ENCODE measurements at places on chromosomes 4 and X.

DNA sequence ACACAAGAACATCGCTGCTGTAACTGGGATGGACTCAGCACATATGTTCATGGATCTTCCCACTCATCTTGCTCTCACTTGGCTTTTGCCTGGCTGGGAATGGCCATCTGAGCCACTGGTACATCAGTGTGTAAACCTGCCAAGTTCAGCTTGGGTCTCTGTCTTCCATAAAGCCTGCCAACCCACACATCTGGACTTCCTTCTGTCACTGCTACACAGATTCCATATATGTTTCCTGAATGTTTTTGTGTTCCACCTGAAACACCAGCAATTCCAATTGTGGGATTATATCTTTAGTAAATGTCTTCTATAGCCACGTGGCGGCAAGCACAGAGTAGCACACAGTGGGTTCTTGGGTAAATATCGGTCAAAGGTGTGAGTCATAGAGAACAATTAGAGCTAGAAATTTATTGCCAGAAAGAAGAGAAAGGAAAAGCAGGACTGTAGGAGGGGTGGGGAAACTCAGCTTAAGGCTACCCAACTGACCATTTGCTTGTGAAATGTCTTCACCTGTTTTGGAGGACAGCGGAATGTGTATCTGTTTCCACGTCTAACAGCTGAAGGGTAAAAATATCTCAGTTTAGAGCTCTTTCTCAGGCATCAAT lies 125.9 kb downstream of the MFAP3L start:
- DNase-seq: no peak

DNA sequence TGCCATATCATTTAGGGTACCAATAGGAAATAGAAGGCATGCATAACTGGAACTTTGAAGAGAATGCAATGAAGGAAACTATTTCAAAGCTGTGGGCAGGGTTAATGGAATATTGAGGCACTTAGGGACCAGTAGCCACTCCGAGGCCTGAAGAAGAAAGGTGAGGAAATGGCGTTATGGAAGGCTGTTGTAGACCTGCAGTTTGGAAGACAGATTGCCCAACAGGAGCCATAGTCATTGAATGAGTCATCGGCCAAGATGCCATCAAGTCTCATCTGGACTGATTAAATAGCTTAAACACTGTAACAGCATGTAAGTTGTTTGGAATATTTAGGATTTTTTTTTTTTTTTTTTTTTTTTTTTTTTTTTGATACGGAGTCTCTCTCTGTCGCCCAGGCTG lies 11.6 kb downstream of the CXCL13 start:
- DNase-seq: no peak

DNA sequence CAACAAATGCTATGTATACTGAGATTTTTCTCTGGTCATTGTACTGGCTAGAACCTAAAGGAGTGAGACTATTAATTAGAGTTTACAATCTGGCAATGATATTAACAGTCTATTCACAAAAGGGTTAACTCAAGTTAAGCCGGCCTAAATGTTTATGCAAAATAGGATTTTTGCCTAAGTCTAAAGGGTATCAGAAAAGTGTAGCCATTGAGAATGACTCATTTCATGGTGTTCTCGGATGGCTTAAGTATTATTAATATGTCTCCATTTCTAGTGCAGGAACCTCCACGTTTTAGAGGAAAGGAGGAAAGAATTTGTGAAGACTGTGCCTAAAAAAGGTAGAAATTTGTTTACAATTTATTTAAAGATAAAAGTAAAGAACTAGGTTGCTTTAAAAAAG lies 29.8 kb downstream of the DYNLT3 start:
- DNase-seq: no peak

GRCh38 chr4:53763813-53764597 lies 172.7 kb upstream of the LNX1 start:
- DNase-seq: no peak

GRCh38 chr4:105836537-105836936 lies 58.7 kb upstream of the NPNT start:
- no peak for DNase-seq

DNA sequence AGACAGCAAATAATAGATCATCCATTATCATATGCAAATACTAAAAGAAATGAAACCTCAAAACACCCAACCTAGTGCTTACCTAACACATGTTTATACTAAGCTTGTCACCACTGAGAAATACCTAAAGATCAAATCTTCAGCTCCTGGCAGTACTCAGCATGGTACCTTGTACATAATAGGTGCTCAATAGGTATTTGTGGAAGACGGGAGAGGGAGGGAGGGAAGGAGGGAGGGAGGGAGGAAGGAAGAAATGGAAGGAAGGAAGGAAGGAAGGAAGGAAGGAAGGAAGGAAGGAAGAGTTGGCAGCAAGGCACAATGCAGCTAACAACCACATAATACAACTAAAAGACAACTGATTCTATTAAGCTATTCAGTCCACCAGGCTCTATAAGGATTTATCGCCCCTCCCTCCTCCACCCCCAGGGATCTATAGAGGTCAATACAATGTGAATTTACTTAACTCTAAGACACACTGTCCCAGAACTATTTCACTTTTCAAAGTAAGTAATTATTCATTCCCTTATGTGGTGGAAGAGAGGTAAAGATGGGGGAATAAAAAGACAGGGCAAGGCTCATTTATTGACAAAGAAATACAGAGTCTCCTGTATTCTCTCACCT lies 328.9 kb downstream of the PAPSS1 start:
- DNase-seq: no peak

DNA sequence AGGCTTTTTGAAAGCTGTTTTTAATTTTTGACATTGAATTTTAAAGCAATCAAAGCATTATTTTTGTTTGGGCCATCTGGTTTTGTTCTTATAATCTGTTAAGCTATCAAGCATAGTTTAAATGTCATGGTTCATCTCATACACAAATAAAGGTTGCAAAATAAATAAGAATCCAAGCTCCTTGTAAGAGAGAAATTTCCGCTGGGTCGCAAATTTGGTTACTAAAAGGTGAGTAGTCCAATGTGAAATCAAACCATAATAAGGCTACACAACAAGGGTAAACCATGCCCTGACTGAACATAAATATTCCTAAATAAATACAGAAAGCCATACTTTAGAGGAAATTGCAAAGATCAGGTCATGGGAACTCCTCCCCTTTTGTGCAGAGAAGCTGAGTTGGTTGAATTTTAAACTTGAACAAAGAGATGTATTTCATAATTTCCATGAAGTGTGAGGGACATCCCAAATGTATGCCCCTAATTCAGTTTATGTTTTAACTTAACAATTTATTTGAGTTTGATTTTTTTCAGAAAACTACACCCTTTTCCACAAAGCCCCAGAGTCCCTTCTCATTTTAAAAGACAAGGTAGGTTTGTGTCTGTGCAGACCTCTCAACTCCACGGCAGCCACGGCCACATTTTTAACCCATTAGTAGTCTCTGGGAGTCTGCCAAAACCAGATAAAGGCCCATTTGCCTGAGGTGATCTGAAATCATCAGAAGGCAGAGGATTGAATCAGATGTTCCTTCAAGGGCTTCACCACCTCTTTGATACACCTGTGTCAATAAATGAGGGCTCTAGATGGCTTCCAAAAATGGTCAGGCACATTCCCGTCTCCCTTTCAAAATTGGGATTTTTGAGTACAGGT lies 85.2 kb downstream of the PLAC1 start:
- no peak for DNase-seq

GRCh38 chr4:121112530-121112929 lies 40.2 kb upstream of the NDNF start:
- peak; percentile 8 for DNase-seq

- DNase-seq: no peak
Measured at GRCh38 chrX:106177106-106177981, 9.2 kb downstream of the PWWP3B start.

DNA sequence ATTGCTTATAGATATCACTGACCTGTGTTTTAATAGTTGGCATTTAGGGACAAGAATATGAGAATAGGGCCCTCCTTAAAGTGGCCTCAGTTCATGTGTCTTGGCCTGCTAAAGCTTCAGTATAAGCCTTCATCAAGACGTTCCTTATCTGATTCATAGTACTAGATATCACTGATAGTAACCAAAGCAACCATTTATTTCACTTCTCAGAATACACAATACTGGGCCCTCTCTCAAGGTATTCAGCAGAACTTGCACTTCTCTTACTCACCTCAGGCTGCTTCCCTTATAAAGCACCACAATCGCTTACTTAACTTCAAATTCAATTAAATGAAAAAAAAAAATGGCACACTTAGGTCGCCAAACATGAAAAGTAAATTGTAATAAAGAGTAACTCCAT lies 259.4 kb upstream of the PCDH7 start:
- DNase-seq: no peak

- DNase-seq: no peak
Measured at GRCh38 chrX:149572743-149573142, 14.5 kb downstream of the MAGEA9B start.

- DNase-seq: no peak
Measured at GRCh38 chr4:152009031-152009670, 248.3 kb upstream of the GATB start.

DNA sequence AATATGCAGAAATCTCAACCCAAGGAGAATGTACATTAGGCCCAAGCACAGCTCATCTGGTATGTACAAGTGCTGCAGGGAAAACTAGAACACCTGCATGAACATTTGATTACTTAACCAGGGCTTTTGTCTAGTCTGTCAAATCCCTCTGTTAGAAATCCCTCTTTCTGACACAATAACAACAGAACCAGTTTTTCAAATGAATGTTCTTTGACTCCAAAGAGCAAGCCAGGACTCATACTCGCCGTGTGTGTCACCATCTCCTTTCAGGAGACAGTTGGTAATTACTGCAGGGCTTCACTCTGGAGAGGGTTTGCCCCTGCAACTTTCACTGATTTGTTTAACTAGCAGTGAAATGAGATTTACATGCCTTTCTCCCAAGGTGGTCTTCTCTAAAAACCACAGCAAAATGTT lies 143.0 kb upstream of the FAM241A start:
- DNase-seq: no peak

GRCh38 chr4:38560768-38561558 lies 103.0 kb upstream of the KLF3 start:
- peak; percentile 84 for DNase-seq

DNA sequence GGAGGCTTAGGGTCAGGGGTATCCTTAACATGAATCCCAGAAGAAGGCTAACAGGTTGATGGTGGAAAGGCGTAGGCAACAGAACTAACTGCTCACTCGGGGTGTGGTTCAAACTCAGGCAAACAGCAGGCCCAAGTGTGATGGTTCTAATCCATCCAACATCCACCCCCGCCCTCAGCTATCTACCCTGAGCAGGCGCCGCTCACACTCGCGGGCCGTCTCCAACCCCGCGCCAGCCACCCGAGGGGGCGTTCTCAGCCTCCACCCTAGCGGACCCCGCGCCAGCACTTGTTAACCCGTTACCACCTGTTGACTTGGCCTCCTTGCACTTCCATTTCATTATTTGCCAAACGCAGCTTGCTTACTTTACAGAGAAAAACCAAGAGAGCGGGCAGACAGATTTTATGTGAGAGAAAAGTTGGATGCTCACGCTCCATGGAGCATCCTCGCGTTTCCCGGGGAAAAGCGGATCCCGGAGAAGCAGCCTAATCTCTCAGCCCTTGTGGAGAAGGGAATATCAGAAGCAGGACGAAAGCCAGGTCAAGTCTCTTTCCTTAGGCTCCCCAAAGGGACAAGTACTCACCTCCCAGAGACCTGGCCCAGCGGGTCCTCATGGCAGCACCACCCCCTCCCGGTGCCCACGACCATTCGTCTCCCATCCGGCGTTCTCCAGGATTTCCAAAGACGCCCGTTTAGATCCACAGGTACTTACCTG lies 773 bp downstream of the SNCA start:
- DNase-seq: no peak

GRCh38 chr4:47334652-47335051 lies 128.8 kb downstream of the COMMD8 start:
- DNase-seq: no peak

GRCh38 chr4:101599620-101600019 lies 190.9 kb upstream of the BANK1 start:
- no peak for DNase-seq

- DNase-seq: no peak
Measured at GRCh38 chr4:80462621-80463091, 127.1 kb downstream of the CFAP299 start.

DNA sequence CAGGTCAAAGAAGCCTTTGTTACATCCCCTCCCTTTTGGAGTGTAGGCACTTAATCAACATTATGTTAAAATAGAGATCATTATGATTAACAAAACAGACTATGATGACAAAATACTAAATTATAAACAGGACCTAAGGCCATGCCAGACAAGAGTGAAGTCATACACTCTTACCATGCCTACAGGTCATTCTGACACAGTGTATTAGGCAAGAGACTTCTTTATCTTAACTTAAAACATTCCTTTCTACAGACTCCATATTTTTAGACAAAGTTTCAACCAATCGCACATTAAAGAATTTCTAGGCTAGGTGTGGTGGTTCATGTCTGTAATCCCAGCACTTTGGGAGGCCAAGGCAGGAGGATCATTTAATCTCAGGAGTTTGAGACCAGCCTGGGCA lies 128.6 kb upstream of the SLC34A2 start:
- no peak for DNase-seq

DNA sequence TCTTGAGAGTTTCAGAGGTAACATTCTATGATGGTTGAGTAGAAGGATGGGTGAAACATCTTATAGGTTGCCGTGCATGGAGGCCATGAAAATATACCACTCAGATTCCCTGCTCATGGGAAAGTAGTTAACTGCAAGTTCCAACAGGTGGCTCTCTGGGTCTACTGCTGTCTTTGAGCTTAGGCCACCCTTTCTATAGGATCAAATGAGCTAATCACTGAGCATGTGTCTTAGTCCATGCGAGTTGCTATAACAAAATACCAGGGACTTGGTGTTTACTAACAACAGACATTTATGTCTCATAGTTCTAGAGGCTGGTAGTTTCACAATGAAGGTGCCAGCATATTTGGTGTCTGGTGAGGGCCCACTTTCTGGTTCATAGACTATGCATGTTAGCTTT lies 144.8 kb upstream of the UNC5C start:
- DNase-seq: no peak

DNA sequence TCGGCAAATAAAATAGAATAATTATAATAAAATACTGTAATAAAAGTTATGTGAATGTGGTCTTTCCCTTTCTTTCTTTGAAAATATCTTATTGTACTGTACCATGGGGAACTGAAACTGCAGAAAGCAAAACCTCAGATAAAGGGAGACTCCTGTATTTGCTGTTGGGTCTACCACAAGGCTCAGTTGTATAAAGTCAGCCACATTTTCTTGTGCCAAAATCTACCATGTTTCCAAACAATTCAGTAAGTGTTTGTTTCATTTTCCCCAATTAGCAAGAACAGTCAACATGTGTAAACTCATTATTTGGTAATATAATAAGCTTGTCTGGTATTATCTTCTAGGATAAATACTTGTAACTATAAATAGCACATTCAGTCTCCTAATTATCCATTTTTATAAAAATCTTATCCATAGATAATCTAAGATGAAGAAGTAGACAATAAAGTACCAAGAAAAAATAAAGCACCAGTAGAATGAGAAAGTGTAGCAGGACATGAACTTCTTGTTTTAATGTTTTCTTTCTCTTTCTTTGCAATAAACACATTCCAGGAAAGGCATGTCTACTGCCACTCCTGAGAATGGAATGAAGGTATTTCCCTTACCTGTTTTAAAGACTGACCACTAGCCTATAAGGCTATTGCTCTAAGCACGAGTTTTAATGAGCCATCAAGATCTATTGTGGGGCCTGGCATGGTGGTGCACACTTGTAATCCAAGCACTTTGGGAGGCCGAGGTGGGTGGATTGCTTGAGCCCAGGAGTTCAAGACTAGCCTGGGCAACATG lies 15.0 kb upstream of the OTUD4 start:
- DNase-seq: no peak

GRCh38 chr4:156476359-156476758 lies 495.2 kb downstream of the PDGFC start:
- no peak for DNase-seq

- DNase-seq: peak; percentile 93
Measured at GRCh38 chrX:71111141-71111843, at the start of gene IL2RG. Gene IL2RG, minus strand, starts transcription at chrX:71111577. Its CDS starts 38 bp downstream, at chrX:71111539.

- DNase-seq: no peak
Measured at GRCh38 chr4:14653338-14653737, 348.9 kb upstream of the CPEB2 start.

All from activated CD4-positive, alpha-beta T cell treated with anti-CD3 and anti-CD28 coated beads, Interleukin-2, Interleukin-6, amounts not matched to agents 100 ng/mL and 50 ng/mL, durations not matched to agents 16 hours and 8 hours (primary cell).